ENCODE measurements at places on chromosomes 6 and 20. TPM values are rescaled to one million over a fixed set of nuclear protein-coding genes. Genes with fewer than 3 reads are reported as not detected.

Gene CNKSR3
- 6.7 TPM for total RNA-seq

Gene C6orf58
- total RNA-seq: not detected

Gene MEI4
- 0.08 TPM for total RNA-seq

Gene NMBR
- total RNA-seq: not detected

Measured in SK-MEL-5 (cell line).